ENCODE measurements at places on chromosomes 16 and 17.

DNA sequence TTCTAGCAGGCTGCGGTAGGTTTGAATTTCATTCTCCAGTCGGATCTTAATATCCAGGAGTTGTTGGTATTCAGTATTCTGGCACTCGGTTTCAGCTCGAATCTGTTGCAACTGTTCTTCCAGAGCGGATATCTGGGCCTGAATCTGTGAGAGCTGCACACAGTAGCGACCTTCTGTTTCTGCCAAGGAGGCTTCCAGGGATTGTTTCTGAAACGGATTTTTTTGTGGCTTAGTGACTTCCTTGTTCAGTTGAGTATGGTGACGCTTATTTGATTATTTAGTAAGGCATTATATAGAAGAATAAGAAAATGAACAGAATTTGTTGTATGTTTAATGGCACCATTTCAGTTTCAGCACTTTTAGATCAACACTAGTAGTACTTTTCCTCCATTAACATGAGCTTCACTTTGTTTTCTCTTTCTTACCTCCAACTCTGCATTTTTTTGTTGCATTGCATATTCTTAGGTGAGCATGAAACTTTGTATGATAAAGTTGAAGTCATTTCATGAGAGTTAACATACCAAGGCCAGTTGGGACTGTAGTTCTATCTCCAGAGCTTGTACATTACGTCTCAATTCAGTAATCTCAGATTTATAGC lies 2.8 kb downstream of the KRT10 start:
- no peak for DNase-seq

GRCh38 chr17:66978514-66979061 lies 14.1 kb downstream of the CACNG4 start:
- no peak for DNase-seq

DNA sequence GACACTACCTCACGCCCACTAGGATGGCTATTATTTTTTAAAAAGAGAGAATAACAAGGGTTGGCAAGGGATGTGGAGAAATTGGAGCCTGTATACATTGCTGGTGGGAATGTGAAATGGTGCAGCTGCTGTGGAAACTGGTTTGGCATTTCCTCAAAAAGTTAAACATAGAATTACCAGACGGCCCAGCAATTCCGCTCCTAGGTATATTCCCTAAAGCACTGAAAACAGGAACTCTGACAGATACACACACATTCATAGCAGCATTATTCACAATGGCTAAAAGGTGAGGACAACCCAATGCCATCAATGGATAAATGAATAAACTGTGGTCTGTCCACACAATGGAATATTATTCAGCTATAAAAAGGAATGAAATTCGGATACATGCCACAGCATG lies 60.3 kb upstream of the CBX4 start:
- DNase-seq, result no peak

DNA sequence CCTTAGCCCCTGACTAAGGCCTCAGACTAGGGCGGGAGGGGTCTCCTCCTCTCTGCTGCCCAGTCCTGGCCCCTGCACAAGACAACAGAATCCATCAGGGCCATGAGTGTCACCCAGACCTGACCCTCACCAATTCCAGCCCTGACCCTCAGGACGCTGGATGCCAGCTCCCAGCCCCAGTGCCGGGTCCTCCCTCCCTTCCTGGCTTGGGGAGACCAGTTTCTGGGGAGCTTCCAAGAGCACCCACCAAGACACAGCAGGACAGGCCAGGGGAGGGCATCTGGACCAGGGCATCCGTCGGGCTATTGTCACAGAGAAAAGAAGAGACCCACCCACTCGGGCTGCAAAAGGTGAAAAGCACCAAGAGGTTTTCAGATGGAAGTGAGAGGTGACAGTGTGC lies 12.7 kb downstream of the CES3 start:
- DNase-seq, result no peak

- no peak for DNase-seq
Observed at GRCh38 chr16:50037662-50038220, 12.7 kb downstream of the CNEP1R1 start.

- no peak for DNase-seq
Observed at GRCh38 chr16:15950161-15950854, 892 bp downstream of the ABCC1 start.

DNA sequence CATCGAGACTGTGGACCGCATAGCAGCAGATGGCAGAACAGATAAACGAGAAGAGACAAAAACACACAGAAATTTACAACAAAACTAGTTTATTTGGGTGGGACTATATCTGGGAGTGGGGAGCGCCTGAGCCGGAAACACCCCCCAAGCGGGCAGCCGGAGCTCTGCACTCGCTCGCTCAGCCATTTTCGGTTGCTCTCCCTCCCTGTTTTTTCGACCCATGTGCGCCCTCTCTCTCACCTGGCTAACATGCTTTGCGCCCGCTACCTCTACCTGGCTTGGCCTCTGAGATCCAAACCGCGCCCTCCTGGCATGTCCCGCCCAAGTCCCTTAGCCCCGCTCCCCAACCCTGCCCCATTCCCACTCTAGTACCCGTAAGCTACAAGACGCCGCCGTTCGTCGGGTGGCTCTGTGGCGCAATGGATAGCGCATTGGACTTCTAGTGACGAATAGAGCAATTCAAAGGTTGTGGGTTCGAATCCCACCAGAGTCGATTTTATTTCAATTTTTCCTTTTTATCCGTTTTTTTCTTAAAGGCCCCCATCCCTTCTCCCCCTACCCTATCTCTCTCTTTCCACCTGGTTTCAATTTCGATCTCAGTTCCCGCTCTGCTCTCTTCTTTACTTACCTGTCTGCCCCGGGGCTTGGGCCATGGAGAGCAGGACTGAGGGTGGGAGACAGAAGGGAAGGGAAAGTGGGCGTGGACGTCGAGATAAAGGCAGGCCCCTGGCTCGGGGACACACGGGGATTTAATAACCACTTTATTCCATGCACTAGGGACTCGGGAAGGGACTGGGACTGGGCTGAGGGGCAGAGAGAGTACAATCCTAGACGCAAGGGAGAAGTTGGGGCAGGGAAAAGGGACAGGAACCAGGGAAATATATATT lies 2.4 kb upstream of the ALOXE3 start:
- no peak for DNase-seq

Data from GM12891 (cell line).